ENCODE measurements at places on chromosomes 4 and X.

- DNase-seq = no peak
Measured at GRCh38 chrX:130125091-130125874, 15.0 kb upstream of the ELF4 start.

- DNase-seq = peak; percentile 40
Measured at GRCh38 chrX:46588263-46588662, 14.7 kb downstream of the CHST7 start.

DNA sequence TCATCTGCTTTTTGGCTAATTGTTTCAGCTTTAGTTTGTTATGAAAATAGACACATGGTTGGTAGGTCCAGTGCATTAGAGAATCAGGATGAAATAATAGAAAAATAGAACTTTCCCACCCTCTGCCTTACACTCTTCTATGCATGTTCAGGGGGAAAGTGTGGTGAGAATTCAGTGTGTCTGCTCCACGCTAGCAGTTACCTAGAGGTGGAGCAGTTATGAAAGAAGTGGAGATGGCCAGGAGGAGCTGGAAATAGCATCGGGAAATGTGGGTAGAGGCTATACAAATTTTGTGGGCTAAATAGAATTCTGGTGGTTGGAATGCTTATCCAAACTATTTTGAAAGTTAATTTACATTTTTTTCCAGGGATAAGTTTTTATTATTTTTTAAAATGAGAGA is 91.4 kb upstream of the MAD2L1 start:
- DNase-seq = no peak

DNA sequence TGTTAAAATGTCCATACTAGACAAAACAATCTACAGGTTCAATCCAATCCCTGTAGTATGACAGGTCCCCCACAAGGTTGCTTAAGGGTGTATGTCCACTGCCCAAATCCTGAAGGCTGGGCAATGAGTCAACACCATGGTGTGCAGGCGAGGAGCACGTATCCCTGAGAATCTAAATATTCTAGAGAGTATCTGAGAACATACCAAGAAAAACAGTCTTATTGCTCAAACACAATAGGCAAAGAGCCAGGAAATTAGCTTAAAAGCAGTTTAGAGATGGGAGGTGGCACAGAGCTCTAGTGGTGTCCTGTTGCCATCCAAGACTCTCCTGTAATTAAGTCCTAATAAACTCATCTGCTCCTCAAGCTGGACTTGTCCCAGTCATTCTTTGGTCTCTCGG is 37.0 kb downstream of the RCHY1 start:
- no peak for DNase-seq

DNA sequence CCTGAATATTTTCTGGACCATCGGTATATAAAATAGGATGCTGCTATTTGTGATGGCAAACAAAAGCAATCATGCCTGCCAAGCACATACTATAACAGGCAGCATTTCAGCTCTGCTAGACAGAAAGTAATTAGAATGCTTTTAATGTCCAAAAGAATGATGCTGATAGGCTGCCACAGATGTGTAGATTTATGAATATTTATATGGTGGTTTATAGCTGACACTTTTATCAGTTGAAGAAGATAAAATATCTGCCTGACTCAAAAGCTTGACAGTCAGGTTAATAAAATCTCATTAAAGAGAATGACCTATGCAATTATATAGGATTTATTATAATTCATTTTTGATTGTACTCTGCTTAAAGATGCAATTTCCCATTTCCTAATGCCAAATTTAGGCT is 4.0 kb downstream of the BEND4 start:
- DNase-seq = no peak

- peak; percentile 64 for DNase-seq
Measured at GRCh38 chrX:16882169-16882568, 12.0 kb upstream of the RBBP7 start.

DNA sequence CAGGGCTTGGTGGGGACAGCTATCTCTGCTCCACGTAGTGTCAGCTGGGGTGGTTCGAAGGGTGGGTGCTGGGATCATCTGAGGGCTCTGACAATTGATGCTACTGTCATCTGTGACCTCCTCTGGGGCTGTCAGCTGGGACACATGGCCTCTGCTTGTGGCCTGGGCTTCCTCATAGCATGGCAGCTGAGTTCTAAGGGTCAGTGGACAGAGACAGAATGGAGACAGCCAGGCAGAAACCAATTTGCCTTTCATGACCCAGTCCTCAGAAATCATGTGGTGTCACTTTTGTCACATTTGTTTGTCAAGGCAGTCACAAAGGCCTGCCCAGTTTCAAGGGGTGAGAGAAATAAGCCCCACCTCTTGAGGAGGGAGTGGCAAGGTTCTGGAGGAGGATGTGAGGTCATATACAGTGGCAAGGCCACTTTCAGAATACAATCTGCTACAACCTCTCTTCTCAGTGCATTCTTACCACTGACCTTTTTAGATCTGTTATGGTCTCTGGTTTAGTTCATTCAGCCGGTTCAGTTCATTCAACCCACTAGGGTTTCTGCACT is 103.6 kb upstream of the BCOR start:
- DNase-seq = no peak

DNA sequence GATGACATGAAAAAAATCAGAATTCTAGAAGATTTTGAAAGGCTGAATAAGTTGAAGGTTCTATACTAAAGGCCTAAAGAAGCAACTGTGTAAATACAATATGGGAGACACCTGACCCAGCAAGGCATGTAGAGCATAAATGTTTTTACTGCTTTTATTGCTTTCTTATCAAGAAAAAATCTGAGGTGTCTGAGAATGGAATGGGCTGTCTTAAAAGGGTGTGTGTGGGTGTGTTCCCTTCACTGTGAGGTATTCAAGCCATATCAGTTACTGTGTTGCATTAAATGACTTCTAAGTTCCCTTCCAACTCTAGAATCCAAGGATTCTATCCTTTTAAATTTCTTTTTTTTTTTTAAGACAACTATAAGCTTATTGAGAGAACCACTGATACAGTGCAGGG is 15.7 kb downstream of the ATP8A1 start:
- DNase-seq = no peak

DNA sequence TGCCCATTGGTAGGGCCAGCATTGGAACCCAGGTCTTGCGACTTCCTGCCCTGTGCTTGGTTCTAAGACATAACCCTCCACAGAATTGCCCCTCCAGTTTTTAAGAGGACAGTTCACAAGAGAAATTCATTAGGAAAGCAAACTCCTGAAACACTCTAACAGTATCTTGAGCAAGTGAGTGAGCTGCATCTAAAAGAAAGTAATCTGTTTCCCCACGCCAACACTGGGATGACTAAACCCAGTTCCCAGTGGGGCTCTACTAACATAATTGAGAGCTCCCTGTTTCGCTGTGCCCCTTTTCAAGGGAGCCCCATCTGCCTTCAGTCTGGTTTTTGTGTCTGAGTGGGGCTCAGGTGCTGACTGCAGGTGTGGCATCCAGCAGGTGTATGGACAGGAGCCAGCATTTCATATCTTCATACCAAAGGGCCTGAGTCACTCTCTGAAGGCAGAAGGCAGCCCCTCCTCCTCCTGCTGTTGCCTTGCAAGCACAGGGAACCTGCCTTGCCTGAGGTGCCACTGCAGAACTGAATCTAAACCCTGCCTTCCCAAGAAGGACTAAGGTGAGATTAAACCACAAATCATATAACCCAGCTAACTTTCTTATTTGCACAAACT is 8.0 kb downstream of the AMOT start:
- DNase-seq = no peak

DNA sequence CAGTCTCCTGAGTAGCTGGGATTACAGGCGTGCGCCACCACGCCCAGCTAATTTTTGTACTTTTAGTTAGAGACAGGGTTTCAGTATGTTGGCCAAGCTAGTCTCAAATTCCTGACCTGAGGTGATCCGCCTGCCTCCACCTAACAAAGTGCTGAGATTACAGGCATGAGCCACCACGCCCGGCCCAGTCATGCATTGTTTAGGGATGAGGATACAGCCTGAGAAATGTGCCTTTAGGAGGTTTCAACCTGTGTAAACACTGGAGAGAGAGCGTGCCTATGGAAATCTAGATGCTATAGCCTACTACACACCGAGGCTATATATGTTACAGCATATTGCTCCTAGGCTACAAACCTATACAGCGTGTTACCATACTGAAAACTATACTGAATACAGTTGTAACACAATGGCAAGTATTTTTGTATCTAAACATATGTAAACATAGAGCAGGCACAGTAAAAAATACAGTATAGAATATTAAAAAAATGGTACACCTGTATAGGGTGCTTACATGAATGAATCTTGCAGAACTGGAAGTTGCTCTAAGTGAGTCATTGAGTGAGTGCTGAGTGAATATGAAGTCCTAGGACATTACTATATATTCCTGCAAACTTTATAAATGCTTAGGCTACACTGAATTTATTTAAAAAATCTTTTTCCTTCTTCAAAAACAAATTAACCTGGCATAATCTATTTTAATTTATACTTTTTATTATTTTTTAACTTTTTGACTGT is 588.2 kb upstream of the ADGRL3 start:
- DNase-seq = no peak

GRCh38 chrX:133350751-133351150 is 64.5 kb downstream of the GPC4 start:
- peak; percentile 22 for DNase-seq

GRCh38 chr4:128635141-128635954 is 174.2 kb upstream of the JADE1 start:
- peak; percentile 53 for DNase-seq

DNA sequence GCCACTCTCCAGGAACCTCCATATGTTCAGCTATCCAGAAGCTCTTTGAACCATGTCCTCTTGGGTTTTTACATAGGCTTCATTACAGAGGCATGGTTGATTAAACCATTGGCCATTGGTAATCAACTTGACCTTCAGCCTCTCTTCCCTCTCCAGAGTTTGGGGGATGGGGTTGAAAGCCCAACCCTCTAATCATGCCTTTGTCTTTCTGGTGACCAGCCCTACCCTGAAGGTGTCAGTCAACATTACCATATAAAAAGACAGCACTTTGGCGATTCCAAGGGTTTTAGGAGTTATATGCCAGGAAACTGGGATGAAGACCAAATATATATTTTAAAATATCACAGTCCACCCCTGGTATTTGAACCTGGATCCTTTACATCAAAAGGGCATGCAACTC is 222.5 kb downstream of the CHIC1 start:
- DNase-seq = no peak

GRCh38 chrX:100975212-100975611 is 5.7 kb downstream of the ARL13A start:
- no peak for DNase-seq

DNA sequence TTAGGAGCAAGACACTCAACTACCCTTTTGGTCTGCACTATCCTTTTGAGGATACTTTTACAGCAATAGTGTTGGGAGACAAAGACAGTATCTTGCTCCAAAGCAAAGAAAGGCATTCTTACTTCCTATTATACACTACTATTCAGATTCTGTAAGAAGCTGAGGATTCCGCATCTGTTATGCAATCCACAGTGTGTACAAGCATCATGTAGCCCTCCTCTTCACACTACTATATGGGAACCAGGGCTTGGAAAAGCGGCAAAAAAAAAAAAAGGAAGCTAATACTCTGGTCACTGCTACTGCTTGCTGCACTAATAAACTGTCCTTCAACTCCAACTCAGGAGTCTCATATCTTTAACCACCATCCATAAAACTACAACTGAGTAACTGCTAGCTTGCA is 59.1 kb downstream of the FBXW7 start:
- DNase-seq = no peak

GRCh38 chr4:135277068-135277979 is 1075.7 kb upstream of the PABPC4L start:
- no peak for DNase-seq

DNA sequence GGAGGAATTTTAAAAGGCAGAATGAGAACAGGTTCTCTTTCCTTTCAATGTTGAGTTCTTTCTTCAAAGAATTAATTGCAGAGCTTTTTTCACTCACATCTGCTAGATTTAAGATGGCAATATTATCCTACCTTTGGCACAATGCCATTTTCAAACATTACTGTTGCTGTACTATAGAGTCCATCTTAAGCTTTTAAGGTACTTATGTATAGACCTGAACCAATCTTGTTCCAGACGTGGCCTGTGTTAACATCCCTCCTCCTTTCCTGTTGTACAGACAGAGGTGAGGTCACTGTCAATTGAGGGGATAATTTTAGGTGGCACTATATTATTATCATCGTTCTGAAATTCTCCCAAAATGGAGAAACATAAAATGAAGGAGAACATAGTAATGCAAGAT is 53.0 kb upstream of the MYOZ2 start:
- DNase-seq = no peak

Data from testis (tissue), 5 donors.